ENCODE measurements at places on chromosomes 11 and 22.

- no peak for DNase-seq
These were observed 457.0 kb downstream of the MN1 start for GRCh38 chr22:27344546-27344945.

DNA sequence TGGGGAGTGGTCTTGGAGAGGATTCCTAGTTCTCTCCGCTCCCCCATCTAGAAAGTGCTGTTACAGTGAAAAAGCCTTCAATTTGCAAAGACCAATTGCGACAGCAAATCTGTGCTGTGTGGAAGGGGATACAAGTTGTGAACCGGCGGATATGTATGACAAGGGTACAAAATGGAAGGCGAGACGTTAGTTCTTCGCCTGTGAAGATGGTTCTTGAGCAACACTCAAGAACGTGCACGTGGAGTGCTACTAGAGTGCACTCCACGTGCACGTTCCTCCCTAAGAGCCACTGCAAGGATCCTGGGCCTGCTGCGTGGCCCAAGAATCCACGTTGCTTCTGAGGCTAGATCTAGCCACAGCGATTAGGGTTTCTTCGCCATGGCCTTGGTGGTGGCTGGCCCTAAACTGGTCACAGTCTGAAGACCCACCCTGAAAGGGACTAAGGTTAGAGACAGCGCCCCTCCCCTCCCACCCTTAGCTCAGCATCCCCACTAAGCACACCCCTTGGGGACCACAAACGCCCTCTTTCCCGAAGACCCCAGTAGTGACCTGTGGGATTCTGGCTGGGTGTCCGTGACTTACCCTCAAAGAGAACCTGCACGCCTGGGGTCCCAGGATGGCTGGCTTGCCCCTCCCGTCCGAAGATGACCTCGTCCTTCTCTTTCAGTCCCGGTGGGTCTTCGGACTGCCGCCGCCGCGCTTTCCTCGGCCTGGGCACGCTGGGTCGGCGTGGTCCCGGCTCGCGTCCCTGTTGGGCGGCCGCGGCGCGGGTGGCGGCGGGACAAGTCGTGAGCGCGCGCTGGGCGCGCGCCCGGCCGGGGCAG is 519 bp upstream of the PDE3B start:
- DNase-seq = no peak

GRCh38 chr22:44263547-44263946 is 49.2 kb downstream of the SHISAL1 start:
- no peak for DNase-seq

GRCh38 chr11:93159721-93160120 is 38.1 kb downstream of the SLC36A4 start:
- DNase-seq = no peak

GRCh38 chr11:44305470-44306051 is 4.4 kb downstream of the ALX4 start:
- no peak for DNase-seq

DNA sequence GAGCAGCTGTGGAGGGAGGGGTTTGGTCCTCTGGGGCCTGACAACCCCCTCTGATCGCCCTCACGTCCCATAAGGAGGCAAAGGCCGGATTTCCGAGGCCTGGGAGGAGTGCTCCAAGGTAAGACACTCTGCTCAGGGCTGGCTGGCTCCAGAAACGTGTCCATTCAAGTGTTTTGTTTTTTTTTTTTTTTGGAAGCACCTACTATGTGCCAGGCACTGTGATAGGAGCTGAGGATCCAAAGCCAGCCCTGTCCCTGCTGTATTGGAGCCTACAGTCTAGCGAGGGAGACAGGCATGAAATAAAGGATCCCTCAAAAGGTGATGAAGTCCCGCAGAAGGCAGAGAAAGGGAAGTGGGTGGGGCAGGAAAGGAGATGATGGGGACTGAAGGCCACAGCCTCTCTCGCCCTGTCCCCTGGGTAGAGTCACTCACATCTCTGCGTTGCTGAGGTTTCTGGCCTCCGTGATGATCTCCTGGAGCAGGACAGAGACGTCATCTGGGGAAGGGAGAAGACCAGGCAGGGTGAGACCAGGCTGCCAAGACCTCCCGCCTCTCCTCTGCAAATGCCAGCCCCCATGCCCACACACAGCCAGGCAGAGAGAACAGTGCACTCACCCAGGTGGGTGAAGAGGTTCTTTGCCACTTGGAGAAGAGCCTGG is 89.2 kb downstream of the PDE2A start:
- DNase-seq = no peak

GRCh38 chr11:92457250-92457649 is 232.6 kb downstream of the FAT3 start:
- no peak for DNase-seq

DNA sequence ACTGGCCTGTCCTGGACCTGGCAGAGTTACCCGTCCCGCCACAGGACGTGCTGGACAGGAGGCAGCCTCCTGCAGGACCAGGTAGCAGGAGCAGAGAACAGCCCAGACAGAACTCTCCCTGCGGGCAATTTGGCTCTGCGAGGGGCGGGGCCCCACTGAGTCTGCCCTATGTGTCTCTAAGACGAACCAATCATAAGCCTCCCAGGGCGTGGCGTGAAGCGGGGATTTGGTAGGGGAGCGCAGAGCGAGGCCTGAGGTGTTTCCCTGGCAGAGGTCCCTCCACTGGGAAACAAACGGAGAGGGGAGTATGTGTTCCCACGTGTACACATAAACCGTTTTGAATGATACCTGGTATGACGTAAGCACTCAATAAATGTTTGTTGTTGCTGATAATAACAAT is 7.4 kb downstream of the CD82 start:
- DNase-seq = no peak

- no peak for DNase-seq
These were observed 5.8 kb upstream of the MS4A14 start for GRCh38 chr11:60390419-60390818.

GRCh38 chr11:5624489-5625279 is at the start of gene TRIM34:
TSS of gene TRIM34 (plus strand) at chr11:5625001. CDS start at chr11:5632332, 7,331 bp downstream.
- DNase-seq = no peak

DNA sequence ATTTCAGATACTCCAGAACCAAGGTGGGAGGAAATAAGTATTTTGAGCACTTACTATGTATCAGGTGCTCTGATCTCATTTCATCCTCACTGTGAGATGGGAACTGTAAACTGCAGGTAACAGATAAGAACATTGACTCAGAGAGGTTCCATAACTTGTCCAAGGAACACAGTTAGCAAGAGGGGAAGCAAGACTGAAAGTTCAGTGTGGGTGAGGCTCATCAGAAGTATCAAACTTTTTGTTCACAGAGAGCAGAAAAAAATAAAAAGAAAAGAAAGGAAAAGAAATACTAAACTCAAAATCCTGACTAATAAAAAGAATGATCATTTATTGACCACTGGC is 37.1 kb downstream of the RAB30 start:
- no peak for DNase-seq

GRCh38 chr22:27997538-27997937 is 78.5 kb upstream of the PITPNB start:
- DNase-seq = no peak

- no peak for DNase-seq
These were observed 87.4 kb upstream of the ARHGAP32 start for GRCh38 chr11:129279326-129280026.

GRCh38 chr11:86632499-86633269 is 39.7 kb downstream of the ME3 start:
- no peak for DNase-seq

DNA sequence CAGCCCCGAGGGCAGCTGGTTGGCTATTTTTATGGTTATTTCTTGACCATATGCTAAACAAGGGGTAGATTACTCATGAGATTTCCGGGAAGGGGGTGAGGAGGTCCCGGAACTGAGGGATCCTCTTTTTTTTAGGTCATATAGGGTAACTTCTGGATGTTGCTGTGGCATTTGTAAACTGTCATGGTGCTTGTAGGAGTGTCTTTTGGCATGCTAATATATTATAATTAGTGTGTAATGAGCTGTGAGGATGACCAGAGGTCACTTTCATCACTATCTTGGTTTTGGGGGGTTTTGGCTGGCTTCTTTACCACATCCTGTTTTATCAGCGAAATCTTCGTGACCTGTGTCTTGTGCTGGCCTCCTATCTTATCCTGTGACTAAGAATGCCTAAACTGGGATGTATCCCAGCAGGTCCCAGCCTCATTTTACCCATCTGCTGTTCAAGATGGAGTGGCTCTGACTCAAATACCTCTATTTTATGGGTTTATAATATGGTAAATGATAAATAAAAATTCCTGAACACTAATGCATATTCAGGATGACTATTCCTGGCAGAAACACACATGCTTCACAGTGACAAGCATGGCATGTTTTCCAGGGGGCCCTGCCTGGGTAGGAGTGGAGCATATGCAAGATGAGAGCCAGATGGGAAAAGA is 11.2 kb downstream of the KREMEN1 start:
- no peak for DNase-seq

DNA sequence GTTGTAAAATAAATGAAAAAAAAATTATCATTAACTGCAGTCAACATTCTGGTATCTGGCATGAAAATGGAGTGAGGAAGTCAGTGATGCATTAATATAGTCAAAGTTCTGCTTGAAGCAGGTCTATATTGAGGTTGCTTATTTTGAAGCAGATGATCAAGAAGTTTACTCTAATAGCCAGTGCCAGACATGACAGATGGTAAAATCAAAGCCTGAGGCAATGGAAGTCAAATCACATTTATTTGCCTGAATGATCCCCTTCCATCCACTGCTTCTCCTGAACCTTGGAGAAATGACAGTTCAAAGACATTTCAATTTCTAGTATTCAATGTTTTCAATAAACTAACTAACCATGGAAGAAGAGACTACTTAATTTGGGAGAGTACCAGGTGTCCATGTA is 430.0 kb downstream of the FAM181B start:
- DNase-seq = no peak

GRCh38 chr11:116598036-116598435 is 174.8 kb downstream of the BUD13 start:
- no peak for DNase-seq

DNA sequence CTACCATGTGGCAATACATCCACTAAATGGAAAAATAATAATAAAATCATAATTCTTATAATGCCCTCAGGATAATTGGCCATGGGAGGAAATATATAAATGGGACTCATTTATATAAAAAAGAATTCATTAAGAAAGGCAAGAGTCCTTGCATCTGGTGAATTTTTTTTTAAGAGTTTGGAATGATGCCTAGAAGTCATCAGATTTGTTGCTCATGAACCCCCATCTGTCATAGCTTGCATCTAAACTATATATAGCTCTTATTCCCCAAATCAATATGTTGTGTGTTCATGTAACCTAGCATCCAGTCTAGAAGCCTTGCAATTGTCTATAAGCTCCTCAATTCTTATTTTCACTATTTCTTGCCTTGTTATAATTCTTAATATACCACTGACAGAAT is 75.9 kb downstream of the CADM1 start:
- DNase-seq = no peak

- no peak for DNase-seq
These were observed 2.6 kb downstream of the BAIAP2L2 start for GRCh38 chr22:38107692-38108515.

- DNase-seq = no peak
These were observed 1.1 kb downstream of the SLC43A3 start for GRCh38 chr11:57425565-57426438.

DNA sequence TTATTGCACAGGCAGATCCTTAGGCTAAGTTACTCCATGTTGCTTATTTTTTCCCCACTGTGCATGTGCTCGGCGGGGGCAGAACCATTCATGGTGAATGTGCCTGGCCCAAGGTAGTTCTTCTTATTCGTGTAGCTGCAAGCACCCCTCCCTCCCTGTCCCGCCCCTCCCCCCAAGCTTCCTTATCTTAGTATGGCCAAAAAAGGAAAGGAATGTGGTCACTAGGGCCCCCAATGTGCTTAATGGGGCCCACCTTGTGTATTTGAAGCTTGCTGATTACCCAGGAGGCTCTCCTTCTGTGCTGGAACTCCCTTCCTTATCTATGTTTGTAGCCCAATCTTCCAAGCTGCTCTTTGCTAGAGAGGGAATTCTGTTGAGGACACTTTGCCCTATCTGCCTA is 1259.7 kb upstream of the RAG2 start:
- DNase-seq = no peak

- DNase-seq = no peak
These were observed 62.8 kb upstream of the BLID start for GRCh38 chr11:122178795-122179194.

GRCh38 chr11:130295657-130296056 is 19.1 kb downstream of the ZBTB44 start:
- DNase-seq = no peak

GRCh38 chr11:8317159-8317558 is 53.5 kb upstream of the LMO1 start:
- no peak for DNase-seq

DNA sequence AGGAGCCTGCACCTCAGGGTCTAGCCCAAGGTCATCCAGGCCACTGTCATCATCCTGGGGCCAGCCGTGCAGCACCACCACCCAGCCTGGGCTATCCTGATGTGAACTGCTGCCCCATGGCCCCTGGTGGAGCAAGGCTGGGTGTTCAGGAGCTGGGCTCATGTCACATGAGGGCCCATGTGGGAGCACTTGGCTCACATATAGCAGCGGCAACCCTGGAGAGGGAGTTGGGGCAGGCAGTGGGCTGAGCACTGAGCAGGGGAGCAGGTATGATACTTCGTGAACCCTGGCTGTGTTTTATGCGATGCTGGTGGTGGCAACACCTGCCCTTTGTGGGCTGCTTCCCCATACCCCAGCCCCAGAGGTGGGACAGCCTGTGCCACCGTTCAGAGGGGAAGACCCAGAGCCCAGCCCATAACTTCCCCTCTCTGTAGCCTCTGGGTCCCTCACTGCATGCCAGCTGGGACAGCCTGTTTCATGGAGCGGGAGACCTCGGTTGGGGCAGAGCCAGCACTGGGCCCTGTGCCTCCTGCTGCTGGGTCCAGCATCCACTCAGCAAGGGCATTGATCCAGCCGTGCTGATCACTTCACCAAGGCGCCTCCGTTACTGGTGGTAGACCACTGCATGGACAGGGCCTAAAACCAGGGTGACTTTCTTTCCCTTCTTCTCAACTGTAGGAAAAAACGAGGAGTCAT is 62.5 kb upstream of the SUSD2 start:
- no peak for DNase-seq

DNA sequence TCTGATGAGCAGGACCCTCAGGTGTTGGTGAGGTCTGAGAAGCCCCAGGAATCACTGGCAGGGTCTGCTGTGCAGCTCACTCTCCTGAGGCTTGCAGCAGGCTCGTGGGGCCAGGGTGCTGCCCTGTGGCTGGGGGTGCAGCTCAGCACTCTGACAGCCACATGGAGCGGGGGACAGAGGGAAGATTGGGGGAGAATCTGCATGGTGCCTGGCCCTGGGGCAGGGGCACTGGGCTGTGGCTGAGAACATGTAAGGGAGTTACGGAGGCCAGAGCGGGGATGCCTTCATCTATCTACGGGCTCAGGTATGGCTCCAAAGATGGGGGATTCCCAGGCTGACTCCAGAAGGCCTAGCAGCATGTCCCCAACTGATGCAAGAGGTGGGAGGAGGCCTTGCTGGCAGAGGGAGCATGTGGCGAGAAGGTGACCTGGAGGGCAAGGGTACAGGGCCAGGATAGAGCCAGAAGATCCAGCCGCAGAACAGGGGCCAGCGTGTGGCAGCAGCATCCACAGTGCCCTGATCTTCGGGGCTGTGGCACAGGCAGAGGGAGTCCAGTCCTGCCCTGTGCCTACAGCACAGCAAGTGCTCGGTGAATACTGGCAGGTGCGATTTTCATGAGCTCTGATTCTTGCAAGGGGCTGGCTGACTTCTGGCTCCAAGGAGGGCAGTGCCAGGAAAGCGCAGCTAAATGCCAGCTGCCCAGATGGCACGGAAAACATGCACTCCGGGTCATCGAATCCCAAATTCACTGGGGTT is 184.7 kb downstream of the CTTN start:
- DNase-seq = no peak

GRCh38 chr11:119626197-119626841 is 102.7 kb downstream of the NECTIN1 start:
- no peak for DNase-seq

Data from cortex of kidney (tissue), 1 donor.